Aorta (tissue), 5 donors: ENCODE measurements at places on chromosomes 2 and 18. TPM values are rescaled to one million over a fixed set of nuclear protein-coding genes. Genes with fewer than 3 reads are reported as not detected.

The IL1F10 gene
- polyA plus RNA-seq: not detected

The TFPI gene
- polyA plus RNA-seq: 20.5 TPM

The FBXO36 gene
- 1.3 TPM for polyA plus RNA-seq

The RBM43 gene
- 10.1 TPM for polyA plus RNA-seq

The PPP1R1C gene
- 1.4 TPM for polyA plus RNA-seq

The CD28 gene
- polyA plus RNA-seq: 1.0 TPM

The UGT1A8 gene
- 1.0 TPM for polyA plus RNA-seq

The LIMS3 gene
- not detected for polyA plus RNA-seq

The COLEC11 gene
- 31.3 TPM for polyA plus RNA-seq

The SMYD1 gene
- not detected for polyA plus RNA-seq

The RGPD8 gene
- 1.3 TPM for polyA plus RNA-seq

The RGPD4 gene
- not detected for polyA plus RNA-seq

The MDH1B gene
- 1.0 TPM for polyA plus RNA-seq

The ASB18 gene
- not detected for polyA plus RNA-seq

The ADRA2B gene
- polyA plus RNA-seq: not detected

The CGREF1 gene
- polyA plus RNA-seq: 6.9 TPM

The CCDC148 gene
- polyA plus RNA-seq: 0.41 TPM

The RBM44 gene
- 1.4 TPM for polyA plus RNA-seq

The SLC9A2 gene
- not detected for polyA plus RNA-seq

The IL1R2 gene
- 0.97 TPM for polyA plus RNA-seq

The CTLA4 gene
- not detected for polyA plus RNA-seq

The DOK6 gene
- polyA plus RNA-seq: 2.1 TPM

The ANKRD36 gene
- 1.8 TPM for polyA plus RNA-seq

The LAMA1 gene
- polyA plus RNA-seq: not detected

The SCN7A gene
- polyA plus RNA-seq: under 0.01 TPM

The OSR1 gene
- polyA plus RNA-seq: 55.1 TPM

The PAX8 gene
- 1.00 TPM for polyA plus RNA-seq

The ABCG8 gene
- 1.9 TPM for polyA plus RNA-seq

The TPO gene
- polyA plus RNA-seq: not detected

The ASXL3 gene
- 0.38 TPM for polyA plus RNA-seq

The TXNDC2 gene
- polyA plus RNA-seq: not detected

The RAD51AP2 gene
- polyA plus RNA-seq: not detected

The DUSP28 gene
- 3.0 TPM for polyA plus RNA-seq

The USP40 gene
- polyA plus RNA-seq: 31.5 TPM

The XIRP2 gene
- 3.8 TPM for polyA plus RNA-seq

The ITGB6 gene
- polyA plus RNA-seq: not detected

The AGXT gene
- polyA plus RNA-seq: not detected

The MAB21L4 gene
- 5.5 TPM for polyA plus RNA-seq

The TRAK2 gene
- 128 TPM for polyA plus RNA-seq

The INPP5D gene
- polyA plus RNA-seq: 13.3 TPM

The RNF152 gene
- 18.1 TPM for polyA plus RNA-seq

The ZNF521 gene
- 2.9 TPM for polyA plus RNA-seq

The SAG gene
- not detected for polyA plus RNA-seq

The EFHD1 gene
- polyA plus RNA-seq: 135 TPM

The FKBP7 gene
- polyA plus RNA-seq: 41.5 TPM

The CCDC68 gene
- 9.4 TPM for polyA plus RNA-seq

The KCNG3 gene
- polyA plus RNA-seq: not detected

The CLEC4F gene
- not detected for polyA plus RNA-seq

The RAX gene
- polyA plus RNA-seq: not detected

The GKN2 gene
- polyA plus RNA-seq: 1.5 TPM

The SERPINB3 gene
- not detected for polyA plus RNA-seq

The MEP1B gene
- polyA plus RNA-seq: 6.0 TPM

The PRSS56 gene
- polyA plus RNA-seq: not detected

The HOXD13 gene
- polyA plus RNA-seq: not detected

The UBE2E3 gene
- 66.6 TPM for polyA plus RNA-seq

The SSB gene
- 106 TPM for polyA plus RNA-seq

The GKN1 gene
- 5.1 TPM for polyA plus RNA-seq

The HNMT gene
- 65.5 TPM for polyA plus RNA-seq

The FHL2 gene
- polyA plus RNA-seq: 129 TPM

The PLGLB2 gene
- polyA plus RNA-seq: not detected
